ENCODE measurements at places on chromosomes 5 and 9.

DNA sequence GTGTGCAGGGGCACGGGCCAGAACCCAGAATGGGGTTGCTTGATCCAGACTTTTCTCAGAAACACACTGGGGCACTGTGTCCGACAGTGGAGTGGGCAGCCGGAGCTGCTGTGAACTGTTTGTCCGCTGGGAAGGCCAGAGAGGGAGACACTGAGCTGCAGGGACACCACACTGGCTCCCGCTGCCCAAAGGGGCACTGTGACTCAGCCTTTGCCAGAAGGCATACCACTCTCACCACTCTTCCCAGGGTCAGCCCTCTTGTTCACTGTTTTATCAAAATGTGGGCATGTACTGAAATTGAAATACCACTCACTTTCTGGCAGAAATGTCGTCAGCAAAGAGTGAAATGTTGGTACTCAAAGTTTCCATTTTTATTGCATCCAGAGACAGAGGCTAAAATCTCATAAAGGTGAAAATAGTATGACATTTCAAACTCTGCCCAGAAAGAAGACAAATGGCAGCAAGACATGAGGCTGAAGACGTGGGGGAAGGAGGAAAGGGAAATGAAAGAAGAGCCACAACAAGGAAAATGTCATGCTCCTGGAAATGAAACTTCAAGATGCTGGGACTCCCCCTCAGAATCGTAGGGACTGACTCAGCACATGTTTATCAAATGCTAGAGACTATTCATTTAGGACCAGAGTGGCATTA lies 4.5 kb upstream of the IL7R start:
- DNase-seq = no peak

- no peak for DNase-seq
Measured at GRCh38 chr5:85670417-85670816, 947.3 kb upstream of the COX7C start.

- DNase-seq = no peak
Measured at GRCh38 chr9:137050570-137050969, 3.3 kb downstream of the ENTPD2 start.

- DNase-seq = no peak
Measured at GRCh38 chr5:154055201-154055600, 16.4 kb downstream of the MFAP3 start.

DNA sequence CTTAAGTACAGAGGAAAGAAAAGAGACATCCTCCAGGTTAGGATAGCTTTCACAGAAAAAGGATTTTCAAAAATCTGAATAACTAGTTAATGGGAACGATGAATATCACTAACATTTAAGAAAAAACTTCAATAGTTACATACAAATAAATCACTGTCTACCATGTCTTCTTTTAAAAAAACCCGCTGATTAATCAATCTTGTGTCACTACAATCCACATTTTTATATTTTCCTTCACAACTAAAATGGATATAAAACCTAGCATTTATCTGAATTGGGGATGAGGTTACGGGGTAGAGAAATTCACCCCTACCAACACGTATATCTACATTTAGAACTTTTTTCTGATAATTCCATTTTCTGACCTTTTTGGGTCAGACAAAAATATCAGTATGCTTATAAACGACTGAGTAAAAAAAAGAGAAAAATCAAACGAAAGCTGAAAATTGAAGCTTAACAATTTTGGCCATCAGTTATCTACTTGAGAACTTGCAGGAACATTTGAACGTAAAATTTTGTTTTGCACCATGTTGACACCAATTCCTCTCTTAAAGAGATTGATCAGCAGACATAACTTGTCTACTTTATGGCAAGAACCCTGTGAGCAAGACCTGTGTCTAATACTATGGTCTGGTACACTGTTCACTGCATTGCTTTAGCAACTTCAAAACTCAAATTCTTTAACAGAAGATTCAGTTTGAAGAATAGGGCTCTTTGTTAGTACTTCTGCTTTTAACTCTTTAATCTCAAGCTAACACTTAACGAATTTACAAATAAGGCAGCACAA lies 4.8 kb downstream of the NR3C1 start:
- no peak for DNase-seq

- no peak for DNase-seq
Measured at GRCh38 chr5:150488519-150489359, 19.2 kb upstream of the NDST1 start.

DNA sequence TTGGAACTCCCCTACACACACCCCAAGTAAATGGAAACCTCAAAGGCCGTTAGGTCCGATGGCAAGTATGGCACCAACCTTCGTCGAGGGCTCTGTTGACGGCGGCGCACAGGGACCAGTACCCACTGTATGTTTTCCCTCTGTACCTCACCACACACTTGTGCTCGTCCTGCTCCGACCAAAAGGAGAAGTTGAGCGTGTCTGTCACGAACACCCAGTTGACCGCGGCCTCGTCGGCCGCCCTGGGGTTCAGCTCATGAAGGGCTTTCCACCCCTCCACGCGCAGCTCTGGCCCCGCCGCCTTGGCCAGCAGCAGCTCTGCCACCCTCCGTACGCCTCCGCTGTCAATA lies 24.0 kb downstream of the HNRNPK start:
- no peak for DNase-seq

DNA sequence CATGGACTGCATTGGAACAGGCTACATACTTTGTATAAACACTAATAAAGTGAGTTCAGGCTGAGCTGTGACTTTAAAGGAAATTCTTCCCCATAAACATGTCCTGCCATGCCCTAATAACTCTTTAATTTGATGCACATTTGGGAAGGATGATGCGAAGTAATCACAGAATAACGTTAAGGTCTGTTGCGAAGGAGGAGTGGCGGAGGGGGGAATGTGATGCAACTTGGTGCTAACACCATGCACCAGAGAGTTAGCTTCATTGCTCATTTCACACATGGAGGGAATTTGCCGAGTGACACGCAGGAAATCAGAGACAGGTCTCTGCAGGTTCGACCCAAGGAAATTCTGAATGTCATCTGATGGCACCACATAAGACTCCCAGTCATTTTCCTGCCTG lies 32.9 kb downstream of the SLIT3 start:
- no peak for DNase-seq

DNA sequence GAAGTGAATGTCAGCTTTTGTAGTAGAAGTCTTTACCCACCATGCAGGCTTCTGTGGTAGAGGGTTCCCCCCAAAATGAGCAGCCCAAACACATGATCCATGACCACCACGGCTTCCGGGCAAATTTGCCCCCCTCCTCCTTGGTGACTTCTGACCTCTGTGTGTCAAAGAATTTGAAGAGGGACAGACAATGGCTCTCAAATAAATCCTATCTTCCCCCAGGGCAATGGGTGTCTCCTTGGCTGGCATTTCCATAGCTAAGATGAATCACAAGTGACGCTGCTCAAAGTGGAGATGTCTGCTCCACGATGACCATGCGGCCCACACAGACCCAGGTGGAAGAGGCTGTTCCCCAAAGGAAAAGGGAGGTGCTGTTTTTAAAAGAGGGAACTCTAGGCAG lies 30.2 kb upstream of the BOD1 start:
- no peak for DNase-seq

DNA sequence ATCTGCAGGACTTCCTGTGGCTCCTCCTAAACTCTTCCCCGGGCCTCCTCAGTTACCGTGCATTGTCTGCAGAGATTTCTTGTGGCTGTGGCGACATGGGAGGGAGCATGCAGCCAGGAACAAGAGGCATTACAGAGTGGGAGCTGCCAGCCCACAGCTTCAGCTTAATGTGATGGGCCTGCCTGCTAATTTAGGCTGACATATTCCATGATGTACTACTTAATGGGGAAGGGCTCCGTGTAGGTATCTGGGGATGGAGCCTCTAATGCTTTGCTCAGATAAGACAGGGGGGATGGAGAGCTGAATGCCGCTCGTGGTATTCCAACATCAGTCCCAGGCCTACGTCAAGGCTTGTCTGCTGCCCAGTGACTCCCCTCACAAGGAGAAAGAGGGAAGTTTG lies 137.6 kb upstream of the GPR151 start:
- no peak for DNase-seq

DNA sequence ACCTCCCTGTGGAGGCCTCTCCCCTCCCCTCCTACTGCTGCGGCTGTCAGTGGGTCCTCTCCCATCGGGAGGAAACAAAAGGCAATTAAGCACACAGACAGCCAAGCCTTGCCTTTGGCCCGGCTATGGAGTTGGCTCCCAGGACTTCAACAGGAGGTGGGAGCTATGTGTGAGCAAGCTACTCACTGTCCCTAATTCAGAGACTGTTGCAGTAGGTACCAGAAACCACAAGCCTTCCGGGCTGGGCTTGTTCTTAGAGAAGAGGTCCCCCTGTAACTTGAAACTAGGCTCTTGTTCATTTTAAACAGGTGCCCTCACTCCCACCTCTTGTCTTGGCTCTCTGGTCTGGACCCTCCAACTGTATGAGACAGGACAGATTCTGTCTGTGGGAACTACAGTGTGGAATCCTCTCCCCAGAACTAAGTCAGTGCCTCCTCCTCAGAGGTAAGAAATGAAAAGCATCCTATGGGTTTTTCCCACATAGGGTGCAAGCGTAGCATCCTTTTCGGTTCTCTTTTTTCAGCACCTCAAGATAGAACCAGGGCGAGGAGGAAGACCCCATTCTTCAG lies 561.1 kb downstream of the EBF1 start:
- no peak for DNase-seq

GRCh38 chr5:65191554-65192135 lies 290.1 kb downstream of the ADAMTS6 start:
- DNase-seq = no peak

DNA sequence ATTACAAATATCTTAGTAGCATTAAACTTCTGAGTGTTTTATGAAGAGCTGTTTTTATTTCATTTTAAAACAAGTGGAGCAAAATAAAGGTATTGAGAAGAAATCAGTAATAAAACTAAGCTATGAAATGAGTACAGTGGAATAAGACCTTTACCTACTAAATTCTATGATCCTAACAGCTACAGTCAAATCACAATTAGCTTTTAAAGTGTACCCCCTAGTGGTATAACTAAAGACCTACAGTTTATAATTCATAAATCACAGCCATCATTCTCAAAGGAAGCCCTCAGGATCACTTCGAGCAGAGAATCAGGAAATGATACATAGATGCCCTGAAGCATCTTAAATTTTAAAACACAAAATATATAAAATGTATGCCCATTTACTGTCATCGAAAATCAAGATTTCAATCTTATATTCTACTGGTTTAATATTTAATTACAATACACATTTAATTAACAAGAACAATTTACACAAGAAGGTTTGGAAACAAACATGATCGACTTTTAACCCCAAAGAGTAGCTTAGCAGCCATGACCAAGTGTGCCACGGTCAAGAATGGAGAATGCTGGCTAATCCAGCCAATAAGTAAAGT lies 12.3 kb downstream of the CCNH start:
- DNase-seq = peak; percentile 32

DNA sequence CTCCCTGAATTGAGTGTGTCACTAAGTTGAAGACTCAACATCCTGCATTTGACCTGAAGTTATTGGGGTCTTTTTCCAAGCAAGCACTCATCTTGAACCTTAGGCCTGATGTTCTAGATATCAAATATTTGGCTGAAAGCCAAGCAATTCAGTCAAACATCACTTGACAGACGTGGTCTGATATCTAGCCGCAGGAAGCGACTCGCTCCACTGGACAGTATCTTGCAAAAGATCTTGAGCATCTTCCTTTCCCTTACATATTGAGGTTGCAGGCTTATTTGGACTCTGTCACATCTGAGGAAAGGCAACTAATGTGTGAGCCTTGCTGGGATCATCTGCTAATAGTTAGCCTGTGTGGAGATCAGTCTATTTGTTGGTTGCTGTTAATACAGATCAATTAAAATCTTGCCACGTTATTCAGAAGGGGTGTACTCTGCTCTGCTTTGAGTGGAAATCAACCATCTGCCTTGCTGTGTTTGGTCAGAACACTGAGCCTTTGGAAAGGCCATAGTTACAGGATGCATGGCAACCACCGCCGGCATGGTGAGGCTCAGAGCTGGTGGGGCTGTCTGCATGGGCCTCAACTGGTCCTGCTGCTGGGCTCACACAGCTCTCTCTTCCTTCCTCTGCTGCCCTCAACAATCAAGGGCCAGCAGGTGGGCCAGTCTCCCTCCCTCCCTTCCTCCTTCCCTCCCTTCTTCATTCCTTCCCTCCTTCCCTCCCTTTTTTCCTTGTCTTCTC lies 166.9 kb upstream of the KLF9 start:
- DNase-seq = no peak

DNA sequence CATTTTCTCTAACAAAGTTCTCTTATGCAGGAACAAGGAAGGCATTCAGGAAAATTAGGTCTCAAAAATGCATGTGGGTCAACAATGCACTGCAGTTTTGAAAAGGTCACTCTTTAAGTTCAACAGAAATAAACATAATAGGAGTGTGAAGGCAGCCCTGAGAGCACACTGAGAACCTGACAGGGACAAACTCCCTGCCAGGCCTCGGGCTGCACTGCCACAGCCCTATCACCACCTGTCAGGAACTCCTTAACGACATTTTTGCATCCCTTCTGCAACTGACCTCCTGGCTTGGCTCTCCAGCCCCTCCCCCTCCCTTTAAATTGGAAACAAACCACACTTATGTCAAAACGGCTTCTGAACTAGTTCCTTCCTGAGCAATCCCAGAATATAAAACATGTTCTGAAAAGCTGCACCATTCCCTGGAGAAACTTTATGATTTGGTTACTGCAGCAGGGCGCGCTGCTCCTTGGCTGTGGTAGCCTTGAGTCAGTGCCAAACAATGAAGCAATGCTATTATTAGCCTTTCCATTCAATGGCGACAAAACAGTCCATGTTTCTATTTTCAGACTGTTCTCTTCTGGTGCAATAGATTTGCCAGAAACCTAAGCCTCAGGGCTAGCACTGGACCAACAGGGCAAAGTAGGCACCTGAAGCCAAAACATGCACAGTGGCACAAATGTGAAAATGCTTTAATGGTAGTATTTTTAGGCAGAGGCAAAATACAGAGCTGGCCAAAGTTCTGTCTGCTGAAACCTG lies 160.1 kb upstream of the ZNF608 start:
- peak; percentile 62 for DNase-seq

- no peak for DNase-seq
Measured at GRCh38 chr5:134714120-134714519, 24.2 kb upstream of the CAMLG start.

DNA sequence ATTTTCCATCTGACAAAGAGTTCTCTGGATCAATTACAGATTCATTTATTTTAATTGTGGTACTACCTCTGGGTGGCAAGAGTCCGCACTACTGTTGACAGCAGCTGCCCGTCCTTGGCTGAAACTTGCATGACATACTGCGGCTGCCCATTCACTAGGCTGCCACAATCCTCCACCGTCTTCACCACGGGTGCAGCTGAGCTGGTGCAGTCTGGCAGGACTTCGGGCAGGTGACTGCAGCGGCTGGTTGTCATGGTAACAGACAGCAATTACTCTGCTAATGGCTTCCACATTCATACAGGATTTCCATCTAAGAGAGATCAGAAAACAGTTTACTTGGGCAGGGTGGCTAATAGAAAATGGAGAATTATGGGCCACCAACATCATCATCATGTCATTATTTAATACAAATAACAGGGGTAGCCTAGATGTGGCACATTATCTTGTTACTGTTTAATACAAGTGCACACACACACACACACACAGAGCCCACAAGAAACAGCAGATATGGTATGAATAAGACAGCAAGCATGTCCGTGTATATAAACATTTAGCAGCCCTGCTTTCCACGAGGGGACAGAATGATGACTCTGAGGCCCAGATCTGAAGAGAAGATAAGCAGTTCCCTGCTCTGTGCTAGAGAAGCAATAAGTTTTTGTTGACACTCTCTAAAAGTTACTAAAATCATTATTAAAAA lies 112.3 kb downstream of the MARCHF3 start:
- DNase-seq = peak; percentile 99
